Stimulated activated CD8-positive, alpha-beta memory T cell treated with anti-CD3 and anti-CD28 coated beads, Interleukin-15, amount 100 ng/mL, for 4 hours (primary cell): ENCODE measurements at places on chromosomes 12 and 14.
A peak's percentile ranks its signal among the peaks of the same experiment; 100 is the strongest.

- DNase-seq = no peak
Observed at GRCh38 chr12:9944391-9944790, 12.2 kb upstream of the CLEC2A start.

- DNase-seq = no peak
Observed at GRCh38 chr12:130572553-130572952, 143.5 kb downstream of the RIMBP2 start.

- no peak for DNase-seq
Observed at GRCh38 chr14:49019467-49020115, 566.6 kb downstream of the RPS29 start.

DNA sequence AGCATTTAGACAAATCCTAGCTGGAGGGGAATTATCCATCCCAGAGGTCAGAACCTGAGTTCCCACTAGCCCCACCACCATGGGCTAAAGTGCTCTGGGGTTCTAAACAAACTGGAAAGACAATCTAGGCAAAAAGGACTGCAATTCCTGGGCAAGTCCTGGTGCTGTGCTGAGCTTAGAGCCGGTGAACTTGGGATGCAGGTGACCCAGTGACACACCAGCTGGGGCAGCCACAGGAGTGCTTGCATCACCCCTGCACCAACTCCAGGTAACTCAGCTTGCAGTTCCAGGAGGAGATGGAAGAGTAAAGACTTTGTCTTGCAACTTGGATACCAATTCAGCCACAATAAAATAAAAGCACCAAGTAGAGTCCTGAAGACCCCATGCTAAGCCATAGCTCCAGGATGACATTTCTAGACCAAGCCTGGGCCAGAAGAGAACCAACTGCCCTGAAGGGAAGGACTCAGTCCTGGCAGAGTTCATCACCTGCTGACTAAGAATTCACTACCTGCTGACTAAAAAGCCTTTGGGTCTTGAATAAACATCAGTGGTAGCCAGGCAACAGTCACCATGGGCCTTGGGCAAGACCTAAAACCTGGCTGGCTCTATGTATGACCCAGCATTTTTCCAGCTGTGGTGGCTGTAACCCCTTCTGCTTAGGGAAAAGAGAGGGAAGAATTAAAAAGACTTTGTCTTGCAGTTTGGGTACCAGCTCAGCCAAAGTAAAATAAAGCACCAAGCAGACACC lies 223.4 kb upstream of the DIO2 start:
- no peak for DNase-seq

- no peak for DNase-seq
Observed at GRCh38 chr12:93540466-93540865, 32.0 kb upstream of the SOCS2 start.

GRCh38 chr12:114448618-114448933 lies 42.6 kb upstream of the TBX5 start:
- DNase-seq = no peak

GRCh38 chr12:113831016-113831415 lies 135.1 kb downstream of the RBM19 start:
- no peak for DNase-seq

- DNase-seq = no peak
Observed at GRCh38 chr12:16606991-16607390, 1.0 kb upstream of the LMO3 start.

DNA sequence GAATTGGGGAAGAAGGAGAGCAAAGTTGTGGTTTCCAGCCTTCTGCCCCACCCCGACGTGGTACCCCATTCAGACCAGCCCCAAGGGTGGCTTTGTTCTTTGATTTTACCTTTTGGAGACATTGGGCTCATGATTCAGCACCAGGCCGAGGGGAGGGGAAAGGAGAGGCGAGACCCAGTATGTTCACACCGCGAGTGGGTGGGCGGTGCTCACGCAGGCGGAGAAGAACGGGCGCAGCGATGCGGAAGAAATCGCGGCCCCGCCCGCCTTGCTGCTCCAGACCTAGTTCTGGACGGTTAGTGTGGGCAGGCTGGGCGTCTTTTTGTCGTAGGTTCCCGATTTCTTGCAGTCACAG lies 963 bp downstream of the ATL1 start:
- DNase-seq = peak; percentile 62

DNA sequence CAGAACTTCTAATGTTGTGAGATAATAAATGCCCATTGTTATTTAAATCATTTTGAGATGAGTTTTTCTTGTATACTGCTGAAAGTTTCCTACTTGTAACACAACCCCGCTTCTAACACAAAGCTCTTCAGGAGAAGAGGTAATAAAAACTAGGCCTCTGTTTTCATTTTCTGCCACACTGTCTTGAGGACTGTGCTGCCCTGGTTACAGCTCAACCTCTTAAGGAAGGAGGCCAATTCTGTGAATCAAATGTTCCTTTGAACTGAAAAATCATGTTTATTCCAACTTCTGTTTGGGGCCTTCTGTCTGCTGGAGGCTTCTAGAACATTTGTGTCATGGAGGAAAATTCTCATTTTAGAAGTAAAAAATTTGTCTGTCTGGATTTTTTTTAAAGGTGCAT lies 100.3 kb downstream of the LRIG3 start:
- no peak for DNase-seq

DNA sequence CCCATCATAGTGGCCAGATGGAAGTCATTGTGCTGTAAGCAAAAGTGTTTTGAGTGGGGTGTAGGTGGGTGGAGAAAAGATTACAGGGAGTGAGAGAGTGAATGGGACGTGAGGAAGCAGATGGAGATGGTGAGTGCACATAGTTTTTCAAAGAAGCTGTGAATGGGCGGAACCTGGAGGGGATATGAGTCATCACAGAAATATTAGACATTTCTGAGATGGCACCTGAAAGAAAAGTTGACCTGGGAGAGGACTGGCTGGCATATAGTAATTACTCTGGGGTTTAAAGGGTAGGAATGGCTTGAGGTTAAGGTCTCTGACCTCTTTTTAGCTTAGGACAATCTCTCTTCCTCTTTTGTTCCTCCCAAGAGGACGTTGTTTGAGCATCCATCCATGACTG lies 50.5 kb downstream of the ANO4 start:
- DNase-seq = no peak

GRCh38 chr12:50923361-50924130 lies 28.8 kb upstream of the HIGD1C start:
- no peak for DNase-seq

- DNase-seq = no peak
Observed at GRCh38 chr12:53097207-53097563, 282 bp upstream of the IGFBP6 start.

DNA sequence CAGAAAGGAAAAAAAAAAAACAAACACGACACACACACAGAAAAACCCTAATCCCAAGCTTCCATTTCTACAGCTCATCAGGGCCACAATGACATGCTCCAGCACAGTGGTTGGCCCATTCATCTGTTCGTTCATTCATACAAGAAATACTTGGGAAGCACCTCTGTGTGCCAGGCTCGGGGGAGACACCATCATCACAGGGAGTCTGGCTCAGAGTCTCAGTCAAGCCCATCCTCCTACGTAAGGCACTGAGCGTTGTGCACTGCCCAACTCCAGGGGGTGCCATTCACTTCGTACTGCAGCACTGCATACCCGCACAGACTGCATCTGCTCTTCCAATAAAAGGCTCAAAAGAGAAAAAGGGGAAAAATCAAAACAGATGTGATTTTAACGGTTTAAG lies 15.3 kb downstream of the VPS37B start:
- no peak for DNase-seq

- no peak for DNase-seq
Observed at GRCh38 chr12:50185970-50186663, 18.9 kb upstream of the CERS5 start.

DNA sequence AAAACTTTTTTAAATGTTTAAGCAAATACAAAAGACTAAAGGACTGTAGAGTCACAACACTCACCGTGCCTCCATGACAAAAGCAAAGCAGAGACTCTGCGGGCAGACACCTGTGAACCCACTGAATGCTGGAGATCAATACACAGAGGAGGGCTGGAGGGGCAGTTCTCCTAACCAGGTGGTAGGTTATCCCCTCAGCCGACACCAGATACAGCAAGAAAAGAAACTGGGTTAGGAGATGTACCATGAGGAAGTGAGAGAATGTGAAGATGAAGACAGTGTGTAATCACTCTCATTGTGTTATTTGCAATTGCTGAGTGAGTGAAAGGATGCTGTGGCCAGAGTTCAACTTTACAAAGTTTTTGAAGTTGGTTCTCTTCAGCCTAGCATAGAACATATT lies 480.3 kb downstream of the BCL11B start:
- no peak for DNase-seq

DNA sequence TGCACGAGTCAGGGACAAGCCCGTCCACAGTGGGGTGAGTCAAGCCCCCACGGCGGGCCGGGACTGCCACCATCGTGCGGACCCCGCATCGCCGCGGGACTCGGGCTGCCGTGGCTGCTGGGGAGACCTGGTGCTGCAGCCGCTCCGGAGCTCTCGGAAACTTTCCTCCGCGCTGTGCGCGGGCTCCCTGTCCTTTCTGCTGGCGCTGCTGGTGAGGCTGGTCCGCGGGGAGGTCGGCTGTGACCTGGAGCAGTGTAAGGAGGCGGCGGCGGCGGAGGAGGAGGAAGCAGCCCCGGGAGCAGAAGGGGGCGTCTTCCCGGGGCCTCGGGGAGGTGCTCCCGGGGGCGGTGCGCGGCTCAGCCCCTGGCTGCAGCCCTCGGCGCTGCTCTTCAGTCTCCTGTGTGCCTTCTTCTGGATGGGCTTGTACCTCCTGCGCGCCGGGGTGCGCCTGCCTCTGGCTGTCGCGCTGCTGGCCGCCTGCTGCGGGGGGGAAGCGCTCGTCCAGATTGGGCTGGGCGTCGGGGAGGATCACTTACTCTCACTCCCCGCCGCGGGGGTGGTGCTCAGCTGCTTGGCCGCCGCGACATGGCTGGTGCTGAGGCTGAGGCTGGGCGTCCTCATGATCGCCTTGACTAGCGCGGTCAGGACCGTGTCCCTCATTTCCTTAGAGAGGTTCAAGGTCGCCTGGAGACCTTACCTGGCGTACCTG lies 1.1 kb downstream of the PDE3A start:
- no peak for DNase-seq

GRCh38 chr14:34059925-34060650 lies 109.2 kb upstream of the EGLN3 start:
- peak; percentile 13 for DNase-seq

DNA sequence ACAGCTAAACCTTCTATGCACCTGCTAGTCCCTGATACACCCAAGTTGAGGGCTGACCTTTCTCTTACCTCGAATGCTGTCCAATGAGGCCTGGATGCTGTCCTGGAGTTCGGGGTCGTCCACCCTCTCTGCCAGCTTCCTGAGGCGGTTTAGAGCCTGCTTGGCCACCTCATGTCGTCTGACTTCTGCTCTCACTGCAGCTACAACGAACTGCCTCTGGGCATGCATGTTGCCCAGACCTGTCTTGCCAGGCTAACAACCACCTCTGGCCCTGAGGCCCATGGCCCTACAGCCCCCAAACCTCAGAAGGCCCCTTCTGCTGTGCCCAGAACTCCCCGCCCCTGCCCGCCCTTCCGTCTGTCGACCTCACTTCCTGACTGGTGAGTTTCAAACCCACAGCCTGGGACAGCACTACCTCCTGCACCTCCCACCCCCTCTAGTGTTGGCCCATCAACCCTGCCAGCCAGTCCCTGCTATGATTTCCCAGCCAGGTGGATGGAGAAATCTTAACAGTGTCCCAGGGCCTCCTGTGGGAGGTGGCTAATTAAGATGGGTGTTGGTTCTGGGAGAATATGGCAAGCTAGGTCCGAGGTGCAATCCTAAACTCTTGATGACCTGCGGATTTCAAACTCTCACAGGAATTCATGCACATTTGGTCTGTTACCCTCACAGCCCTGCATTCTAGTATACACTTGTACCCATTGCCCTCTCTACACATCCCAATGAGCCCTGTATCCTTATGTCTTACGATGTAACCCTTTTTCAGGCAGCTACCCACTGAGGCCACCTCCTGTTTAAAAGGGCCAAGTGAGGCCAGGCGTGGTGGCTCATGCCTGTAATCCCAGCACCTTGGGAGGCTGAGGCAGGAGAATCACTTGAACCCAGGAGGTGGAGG lies 2.7 kb upstream of the TSPAN31 start:
- DNase-seq = peak; percentile 55

- no peak for DNase-seq
Observed at GRCh38 chr14:90194706-90195105, 61.6 kb upstream of the PSMC1 start.

- DNase-seq = no peak
Observed at GRCh38 chr14:28494196-28494595, 272.4 kb upstream of the FOXG1 start.

DNA sequence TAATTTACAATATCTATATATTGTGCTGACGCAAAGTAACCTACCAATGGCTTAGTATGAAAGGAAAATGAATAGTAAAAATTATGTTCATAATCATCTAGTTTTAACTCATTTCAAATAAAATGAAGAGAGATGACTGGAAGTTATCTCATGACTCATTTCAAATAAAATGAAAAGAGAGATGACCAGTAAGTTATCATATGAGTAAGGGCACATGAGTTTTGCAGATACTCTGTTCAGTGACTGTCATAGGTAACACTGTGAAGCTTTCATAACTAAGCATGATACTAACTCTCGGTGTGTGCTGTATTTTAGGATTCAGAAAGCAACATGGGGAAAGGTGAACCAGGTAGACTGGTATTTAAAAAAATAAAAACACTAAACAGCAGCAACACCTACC lies 364.5 kb upstream of the DIO2 start:
- no peak for DNase-seq

DNA sequence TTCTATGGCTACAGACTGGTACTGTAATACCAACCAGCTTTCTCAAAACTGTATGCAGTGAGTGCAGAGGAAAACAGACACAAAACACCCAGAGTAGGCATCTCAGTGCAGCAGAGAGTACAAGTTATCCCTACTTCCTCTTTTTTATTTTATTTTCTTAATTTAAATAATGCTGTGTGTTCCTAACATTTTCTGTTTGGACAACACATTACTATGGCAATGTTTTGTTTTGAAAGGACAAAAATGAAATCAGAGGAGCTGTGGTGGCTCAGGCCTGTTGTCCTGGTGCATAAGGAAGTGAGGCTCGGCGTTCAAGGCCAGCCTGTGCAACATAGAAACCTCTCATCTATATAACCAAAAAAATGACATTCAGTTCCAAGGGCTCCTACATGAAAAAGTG lies 33.7 kb upstream of the SELPLG start:
- DNase-seq = no peak

DNA sequence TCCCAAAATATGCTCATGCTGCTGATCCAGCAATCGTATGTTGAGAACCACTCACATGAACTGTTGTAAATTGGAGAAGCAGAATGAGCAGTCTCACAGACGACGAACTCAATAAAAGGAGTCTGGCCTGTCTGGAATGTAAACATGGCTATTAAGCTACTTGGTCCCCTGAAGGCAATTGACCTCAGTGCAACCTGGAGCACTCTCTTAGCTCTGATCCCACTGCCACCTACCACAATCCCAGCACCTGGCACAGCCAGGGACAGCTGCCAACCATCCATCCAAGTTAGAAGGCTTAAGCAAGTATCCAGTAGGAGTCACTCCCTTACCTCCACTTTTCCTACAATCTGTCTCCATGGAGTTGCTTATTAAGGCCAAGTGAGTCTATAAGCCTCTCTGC lies 406.9 kb upstream of the CLEC14A start:
- no peak for DNase-seq

- DNase-seq = no peak
Observed at GRCh38 chr14:64232095-64232838, 61.9 kb downstream of the ESR2 start.
